ENCODE measurements at places on chromosomes 3 and 15.

DNA sequence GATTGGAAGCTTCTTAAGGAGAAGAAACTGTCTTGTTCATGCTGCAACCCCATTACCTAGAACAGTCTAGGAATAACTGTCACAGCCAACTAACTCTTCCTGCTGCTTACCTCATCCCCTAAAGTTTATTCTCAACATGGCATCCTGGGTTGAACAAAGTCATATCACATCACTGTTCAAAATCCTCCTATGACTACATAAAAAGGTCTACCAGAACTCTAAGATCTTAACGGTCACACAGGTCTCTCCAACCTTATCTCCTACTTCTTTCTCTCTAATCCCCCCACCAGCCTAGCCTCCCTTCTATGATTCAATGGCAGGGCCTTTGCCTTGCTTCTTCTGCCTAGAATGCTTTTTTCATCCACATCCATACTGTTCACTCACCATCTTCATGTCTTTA lies 69.3 kb downstream of the CLASP2 start:
- no peak for DNase-seq

DNA sequence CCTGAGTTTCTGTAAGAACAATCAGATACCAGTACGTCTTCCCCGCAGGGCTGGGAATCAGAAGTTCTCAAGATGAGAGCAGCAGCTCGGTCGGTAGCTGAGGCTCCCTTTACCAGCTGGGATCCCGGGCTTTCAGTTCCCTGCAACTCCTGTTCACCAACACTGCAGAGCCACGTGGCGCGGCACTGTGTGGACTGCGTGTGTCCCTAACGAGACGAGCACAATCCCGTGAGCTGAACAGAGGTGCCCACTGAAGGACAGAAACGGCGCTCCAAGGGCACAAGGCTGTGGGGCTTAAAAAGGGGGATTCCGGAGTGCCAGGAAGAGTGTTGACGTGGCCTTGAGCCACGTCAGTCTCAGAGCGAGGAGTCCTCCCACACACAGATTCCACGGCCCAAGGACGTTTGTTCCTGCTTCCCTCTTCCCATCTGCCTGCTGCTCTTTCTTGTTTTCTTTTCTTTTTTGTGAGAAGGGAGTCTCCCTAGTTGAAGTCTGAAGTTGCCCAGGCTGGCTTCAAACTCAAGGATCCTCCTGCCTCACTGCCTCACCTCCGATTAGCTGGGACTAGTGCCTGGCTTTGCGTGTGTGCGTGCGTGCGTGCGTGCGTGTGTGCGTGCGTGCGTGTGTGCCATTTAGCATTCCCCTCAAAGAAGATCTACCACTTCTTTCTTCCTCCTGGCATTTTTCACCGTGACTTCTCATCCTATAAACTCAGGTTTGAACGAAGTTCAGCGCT lies 37.1 kb upstream of the RPL35A start:
- no peak for DNase-seq

GRCh38 chr15:34754674-34755418 lies at the start of gene GJD2:
GJD2 (minus strand) TSS chr15:34754998; CDS start chr15:34754488, 510 bp downstream.
- no peak for DNase-seq

- DNase-seq: no peak
Observed at GRCh38 chr3:100333970-100334487, 528 bp upstream of the NIT2 start.

GRCh38 chr3:129829640-129830039 lies 63.9 kb downstream of the TMCC1 start:
- peak; percentile 52 for DNase-seq

- no peak for DNase-seq
Observed at GRCh38 chr3:71579935-71580406, 3.6 kb downstream of the FOXP1 start.

GRCh38 chr3:185825639-185826481 lies 1.0 kb upstream of the IGF2BP2 start:
- peak; percentile 56 for DNase-seq

GRCh38 chr3:100813828-100814227 lies 104.5 kb downstream of the TFG start:
- DNase-seq: no peak

GRCh38 chr15:66080717-66081398 lies 172.7 kb downstream of the MEGF11 start:
- no peak for DNase-seq

DNA sequence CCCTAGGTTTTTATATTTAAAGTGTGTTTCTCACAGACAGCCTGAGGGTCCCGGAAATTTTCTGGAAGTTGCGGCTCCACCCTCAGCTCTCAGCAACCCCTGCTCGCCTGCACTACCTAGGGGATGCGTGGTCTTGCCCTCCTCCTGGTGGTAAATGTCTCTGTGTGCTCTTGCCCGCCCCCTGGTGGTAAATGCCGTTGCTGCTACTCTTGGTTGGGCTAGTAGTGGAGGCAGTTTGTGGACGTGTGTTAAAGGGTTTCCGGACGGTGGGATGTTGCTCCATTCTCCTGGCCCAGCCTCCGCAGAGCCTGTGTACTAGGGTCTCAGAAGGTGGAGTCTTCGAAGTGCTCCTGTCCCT lies 27.4 kb downstream of the STOML1 start:
- peak; percentile 82 for DNase-seq

DNA sequence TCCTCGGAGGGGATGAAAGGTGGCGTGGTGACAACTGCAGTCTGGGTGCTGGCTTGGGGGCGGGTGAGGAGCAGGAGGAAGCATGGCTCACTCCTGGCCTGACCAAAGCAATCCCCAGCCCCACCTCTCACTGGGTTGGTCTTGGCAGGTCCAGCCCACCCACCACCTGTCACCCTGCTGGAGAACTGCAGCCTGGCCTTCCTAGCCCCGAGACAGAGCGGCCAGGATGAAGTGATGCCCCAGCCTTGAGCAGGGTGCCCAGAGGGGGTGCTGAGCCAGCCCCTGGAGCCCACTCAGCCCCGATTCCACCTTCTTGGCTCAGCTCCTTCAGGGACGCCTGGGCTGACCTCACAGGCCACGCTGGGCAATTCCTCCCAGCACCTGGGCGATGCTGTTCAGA lies 89.9 kb downstream of the IQSEC1 start:
- no peak for DNase-seq

- DNase-seq: no peak
Observed at GRCh38 chr3:114441386-114441785, 147.6 kb downstream of the TIGIT start.

DNA sequence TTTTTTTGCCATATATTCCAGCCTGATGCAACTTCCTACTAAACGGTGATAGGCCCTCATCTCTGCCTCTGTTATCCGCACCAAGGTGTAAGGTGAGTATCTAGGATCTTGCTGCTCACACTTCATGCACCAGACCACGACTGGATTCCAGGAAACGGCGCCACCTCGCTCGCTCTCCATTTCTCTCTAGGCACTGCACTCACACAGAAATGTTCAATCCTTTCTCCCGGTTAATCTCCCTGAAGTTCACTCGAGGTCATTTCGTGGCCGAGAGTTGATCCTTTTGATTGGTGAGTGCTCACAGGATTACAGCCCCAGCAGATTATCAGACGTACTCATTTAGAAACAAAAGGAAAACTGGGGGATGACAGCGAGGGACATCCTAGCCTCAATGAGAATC lies 28.1 kb downstream of the MCF2L2 start:
- no peak for DNase-seq

DNA sequence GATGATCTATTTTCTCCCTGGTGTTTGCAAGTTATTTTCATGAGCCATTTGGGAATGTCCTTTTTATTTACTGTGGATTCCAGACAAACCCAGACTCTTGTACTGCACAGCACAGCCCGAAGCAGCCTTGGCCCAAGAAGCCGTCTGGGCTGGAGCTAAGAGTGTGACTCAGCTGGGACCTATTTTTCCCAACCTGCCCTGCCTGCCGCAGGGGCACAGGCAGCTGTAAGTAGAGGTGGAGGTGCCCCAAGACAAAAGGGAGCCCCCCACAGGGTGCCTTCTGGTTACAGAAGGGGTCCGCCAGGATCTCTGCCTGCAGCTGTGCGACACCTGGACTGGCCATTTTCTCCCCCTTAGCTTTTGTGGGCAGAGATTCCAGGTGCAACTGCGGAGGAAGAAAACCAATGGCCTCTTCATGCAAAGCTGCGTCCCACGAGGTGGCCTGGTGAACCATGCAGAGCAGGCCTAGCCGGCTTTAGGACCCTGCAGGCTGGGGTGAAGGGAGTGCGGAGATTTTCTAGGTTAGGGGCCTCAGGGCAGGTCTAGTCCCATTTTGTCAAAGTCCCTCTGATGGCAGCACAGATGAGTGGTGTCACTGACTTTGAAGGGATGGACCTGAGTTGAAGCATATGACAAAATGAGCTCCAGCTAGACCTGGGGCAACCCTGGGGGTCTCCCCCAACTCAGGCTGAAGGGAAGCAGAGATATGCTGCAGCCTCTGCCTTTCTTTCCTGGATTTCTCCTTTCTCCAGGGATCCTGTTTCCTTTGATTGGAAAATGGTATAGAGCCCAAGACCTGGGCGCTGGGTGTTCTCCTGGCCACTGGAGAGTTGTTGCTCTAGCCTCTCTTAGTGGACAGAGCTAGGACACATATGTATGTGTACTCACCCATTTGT lies 131.2 kb downstream of the KLF13 start:
- no peak for DNase-seq

DNA sequence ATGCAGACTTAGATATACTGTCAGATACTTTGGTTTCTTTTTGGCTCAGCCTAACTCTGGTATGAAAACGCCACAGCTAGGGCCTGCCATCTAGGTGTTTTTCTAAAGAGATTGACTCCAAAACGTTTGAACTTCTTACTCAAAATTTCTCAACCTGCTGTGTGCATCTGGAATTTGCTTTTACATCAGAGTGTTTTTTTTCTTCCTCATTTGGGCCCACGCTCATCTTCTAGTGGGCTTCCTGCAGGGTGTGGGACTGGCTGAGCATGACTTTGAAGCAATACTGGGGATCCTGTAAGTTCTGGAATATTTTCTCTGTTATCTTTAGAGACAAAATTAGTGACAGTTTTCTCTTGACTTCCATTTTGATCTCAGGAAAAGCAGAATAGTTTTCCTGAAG lies 117.8 kb downstream of the NR1D2 start:
- no peak for DNase-seq

GRCh38 chr15:93072411-93073394 lies 16.3 kb downstream of the RGMA start:
- no peak for DNase-seq

DNA sequence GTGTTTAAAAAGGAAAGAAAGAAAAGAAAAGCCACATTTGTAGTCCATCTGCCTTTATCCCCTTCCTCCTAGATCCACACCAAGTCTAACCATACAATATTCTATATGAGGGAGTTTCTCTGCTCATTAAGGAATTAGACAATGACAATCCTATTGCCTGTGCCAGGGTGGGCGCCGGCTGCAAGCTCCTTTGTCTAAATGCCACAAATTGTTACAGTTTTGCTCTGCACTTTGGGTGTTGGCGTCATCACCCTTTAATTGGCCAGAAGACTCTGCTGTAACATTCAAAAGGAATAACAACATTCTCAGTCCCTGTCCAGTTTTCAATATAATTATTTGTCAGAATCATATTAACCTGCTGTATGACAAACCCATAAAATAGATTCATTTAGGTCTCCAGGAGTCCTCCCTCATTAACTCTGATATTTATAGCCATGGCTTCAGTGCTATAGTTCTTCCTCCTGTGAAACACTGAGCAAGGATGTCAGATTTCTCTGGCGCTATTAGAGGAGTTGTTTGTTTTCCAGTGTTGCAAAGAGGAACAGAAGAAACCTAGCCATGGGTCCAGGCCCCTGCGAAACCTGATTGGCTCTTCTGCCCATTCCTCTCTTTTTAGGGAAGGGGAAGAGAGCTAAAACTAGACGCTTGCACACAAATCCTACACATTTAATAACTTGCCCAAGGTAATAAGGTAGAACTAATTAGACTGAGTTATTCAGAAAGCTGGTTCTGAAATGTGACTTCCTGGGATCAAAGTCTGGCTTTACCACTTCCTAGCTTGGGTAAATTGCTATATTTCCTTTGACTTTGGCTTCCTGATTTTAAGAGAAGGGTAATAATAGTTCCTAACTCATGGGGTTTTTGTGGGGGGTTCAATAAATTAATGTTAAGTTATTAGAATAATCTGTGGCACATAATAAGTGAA lies 112.4 kb downstream of the CD47 start:
- no peak for DNase-seq

- no peak for DNase-seq
Observed at GRCh38 chr15:85562824-85563223, 182.4 kb downstream of the AKAP13 start.

DNA sequence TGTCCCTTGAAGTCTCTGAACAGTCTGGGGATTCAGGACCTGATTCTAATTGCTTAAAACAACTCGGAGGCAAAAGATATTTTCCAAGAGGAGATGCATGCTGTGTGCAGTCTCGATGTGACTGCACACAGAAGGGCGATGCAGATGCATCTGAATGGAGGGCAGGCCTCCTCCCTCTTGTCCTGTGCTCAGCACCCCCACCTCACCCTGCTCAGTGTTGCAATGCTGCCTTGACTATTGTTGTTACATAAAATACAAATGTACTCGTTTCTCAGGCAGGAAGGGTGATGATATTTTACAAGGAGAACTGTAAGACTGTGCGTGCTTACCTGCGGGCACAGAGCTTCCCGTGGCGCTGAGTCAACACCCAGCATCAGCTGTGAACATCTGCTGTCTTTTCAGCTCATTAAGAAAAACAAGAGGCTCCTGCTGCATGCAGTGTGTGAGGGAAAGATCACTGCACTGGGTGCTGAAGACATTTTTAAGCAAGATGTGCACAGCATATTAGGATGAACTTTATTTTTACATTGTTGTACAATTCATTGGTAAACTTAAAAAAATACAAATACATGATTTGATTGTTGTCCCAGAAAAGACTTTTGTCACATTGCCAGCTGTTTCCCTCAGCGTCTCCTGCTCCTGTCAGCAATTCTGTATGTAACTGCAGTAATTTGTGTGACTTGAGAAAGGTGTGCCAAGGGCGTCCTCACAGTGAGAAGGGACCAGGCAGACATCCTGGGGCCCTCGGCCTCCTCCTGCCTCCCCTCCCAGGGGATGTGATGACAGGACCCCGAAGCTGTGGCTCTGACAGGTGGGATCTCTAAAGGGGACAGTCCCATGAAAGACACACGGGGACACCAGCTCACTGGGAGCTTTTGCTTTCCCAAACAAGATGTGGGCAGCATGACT lies 56.3 kb upstream of the RPL32 start:
- DNase-seq: no peak

- DNase-seq: no peak
Observed at GRCh38 chr15:42021593-42021992, 751 bp upstream of the PLA2G4E start.

DNA sequence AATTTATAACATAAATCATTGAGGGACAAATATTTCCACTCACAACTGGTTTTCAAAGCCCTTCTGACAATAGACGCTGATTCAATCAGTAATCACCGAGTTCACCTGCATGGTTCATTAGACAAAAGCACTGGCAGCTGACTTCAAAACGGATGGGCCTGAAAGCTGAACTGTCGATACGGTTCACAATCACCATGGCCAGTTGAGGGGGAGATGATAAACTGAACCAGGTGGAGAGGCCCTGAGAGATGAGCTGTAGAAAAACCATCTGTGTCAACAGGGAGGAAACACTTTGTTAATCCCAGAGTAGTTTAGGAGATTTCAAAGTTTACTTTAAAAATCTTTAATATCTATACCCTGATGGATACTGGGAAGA lies 75.0 kb downstream of the PEX5L start:
- DNase-seq: no peak
